Glomerular endothelial cell (primary cell): ENCODE measurements at places on chromosomes 16 and 17. TPM values are rescaled to one million over a fixed set of nuclear protein-coding genes. Genes with fewer than 3 reads are reported as not detected.

The NME4 gene
- total RNA-seq = 147 and 203 TPM in 2 replicates

The CACNB1 gene
- 4.4 and 6.6 TPM in 2 replicates for total RNA-seq

The NQO1 gene
- 129 and 558 TPM in 2 replicates for total RNA-seq

The HASPIN gene
- 3.2 and 6.3 TPM in 2 replicates for total RNA-seq

The ZG16B gene
- 0.99 TPM in 1 of 2 replicates, not detected in the other for total RNA-seq

The CCDC182 gene
- not detected in 2 replicates for total RNA-seq

The EVI2A gene
- 0.53 and 1.2 TPM in 2 replicates for total RNA-seq

The BRICD5 gene
- total RNA-seq = 3.5 and 3.7 TPM in 2 replicates

The NEK8 gene
- 2.8 and 5.4 TPM in 2 replicates for total RNA-seq
